ENCODE measurements at places on chromosomes 6 and 20.

DNA sequence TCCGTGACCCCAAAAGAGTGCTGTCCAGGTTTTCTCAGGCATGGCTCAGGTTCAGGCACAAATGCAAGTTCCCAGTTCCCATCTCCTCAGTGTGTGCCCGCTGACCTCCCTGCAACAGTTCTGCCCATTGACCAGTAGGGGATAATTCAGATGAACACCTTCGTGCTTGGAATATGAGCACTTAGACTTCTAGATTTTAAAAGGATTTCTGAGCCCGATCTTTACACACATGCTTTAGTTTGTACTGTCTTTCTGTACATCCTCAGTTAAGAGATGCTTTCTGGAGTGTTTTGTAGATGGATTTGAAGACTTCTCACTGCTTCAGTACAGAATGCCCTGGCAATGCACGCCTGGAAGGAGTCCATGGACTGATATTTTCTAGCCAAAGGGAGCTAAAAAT is 239.6 kb upstream of the PLCB4 start:
- no peak for DNase-seq

DNA sequence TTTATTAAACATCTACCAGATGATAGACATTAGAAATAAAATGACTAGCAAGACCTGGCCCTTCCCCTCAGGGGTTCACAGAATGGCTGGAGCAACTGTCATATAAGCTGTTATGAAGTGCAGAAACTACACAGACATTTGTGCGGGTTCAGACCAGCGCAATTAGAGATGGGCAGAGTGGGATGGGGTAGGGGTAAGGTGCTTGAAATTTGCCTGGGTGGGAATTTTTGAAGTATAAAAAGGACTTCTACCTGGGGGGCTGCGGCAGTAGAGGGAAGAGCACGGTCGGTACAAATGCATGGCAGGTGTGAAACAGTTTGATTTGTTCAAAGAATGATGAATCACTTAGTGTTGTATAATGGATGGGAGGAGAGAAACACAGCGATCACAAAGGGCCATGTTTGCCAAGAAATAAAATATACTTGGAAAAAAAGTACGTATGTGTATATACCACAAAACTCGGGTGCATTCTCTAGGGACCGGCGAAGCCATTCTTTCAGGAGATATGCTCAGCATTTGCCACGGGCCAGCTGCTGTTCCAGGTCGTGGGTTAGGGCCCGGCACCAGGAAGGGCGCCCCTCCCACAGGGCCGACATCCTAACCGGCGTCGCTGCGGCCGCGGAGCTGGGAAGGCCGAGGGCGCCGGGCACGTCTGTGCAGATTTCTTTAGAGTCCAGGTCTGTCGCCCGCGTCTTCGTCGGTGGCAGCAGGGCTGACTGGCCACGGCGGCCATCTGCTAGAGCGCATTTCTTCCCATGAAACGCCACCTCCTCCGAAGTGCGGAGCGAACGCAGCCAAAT is 809 bp upstream of the NOL7 start:
- no peak for DNase-seq

DNA sequence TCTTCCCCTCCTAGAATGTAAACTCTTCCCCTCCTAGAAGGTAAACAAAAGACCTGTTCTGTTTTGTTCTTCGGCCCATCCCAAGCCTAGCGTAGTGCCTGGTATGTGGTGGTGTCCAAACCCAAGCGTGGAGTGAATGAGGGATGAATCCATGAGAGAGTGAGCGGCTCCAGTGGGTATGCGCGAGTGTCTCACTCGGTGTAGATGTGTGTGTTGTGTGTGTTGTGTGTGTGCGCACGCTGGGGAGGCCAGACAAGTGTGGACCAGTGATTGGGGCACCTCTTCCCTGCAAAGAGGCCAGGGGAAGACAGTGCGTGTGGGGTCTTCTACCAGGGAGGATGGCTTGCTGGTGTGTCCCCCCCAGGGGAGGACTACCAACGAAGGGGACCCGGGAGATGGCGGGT is 392 bp upstream of the SLC2A10 start:
- DNase-seq, result no peak

DNA sequence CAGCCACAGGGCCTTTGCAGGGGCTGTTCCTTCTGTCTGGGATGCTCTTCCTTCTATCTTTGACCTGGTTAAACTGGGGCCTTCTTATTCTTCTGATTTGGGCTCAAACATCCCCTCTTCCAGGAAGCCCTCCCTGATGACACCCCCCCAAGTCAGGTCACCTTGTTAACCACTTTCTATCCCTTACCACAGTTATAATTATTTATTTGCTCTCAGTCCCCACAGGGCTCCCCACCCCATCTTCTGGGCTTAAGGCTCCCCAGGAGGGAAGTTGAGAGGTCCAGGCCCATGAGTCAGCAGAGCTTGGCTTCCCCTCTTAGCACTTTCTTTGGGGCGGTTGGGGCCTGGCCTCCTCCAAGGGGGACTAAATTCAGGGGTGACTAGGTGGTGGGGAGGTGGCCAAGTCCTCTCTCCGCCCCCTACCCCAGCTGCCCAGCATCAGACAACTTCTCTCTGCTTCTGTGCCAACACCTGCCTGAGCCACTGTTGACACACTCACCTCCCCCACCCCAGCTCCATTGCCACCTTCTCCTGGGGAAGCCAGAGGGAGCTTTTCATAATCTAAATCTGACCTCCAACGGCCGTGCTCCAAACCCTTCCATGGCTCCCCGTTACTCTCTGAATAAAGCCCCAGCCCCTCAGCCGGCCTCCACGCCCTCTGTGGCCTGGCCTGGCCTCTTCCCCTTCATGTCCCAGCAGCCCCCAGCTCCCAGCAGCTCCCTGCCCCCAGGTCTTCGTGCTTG is 70.0 kb downstream of the CEBPB start:
- no peak for DNase-seq

DNA sequence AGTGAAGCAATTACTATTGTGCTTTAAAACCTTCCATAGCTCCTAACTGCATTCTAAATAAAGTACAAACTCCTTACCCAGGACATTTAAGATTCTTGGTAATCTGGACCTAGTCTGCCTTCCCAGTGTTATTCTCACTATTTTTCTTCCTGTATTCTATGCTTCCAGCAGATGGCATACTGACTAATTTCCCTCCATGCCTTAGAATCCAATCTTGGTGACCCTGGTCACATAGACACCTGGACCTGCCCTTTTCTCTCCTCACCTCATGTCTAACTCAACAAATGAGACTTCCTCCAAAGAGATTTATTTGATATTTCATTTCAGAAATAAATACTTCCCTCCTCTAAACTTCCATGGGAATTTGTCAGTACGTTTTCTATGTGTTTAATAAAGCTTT is 25.8 kb downstream of the ROS1 start:
- DNase-seq, result no peak

DNA sequence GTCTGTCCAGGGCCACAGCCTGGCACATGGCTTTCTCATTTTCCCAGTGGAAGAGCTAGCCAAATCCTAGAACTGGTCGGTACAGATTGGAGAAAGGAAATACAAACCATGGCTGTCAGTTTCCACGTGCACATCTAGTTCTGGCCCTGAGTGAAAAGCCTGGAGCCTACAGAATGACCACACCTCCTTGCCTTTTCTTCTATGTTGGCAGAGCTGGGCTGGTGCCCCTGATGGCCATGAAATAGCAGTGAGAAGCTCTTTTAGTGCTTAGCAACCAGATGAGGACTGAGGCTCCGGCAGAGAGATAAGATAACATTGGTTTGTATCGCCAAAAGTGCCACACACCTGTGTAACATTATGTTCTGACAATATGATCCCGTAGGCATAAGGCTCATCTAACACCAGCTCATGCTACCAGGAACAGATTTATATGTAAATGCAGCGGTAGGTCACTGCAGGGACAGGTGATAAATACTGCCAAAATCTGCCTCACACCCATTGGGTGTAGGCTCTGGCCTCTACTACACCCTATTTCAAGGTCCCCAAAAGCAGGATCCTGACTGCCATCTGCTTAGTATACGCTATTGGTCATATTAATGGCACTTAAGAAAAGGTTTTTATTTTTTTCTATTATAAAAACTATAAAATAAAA is 39.9 kb upstream of the TBC1D7 start:
- no peak for DNase-seq

- DNase-seq, result no peak
These were observed 5.4 kb downstream of the NELFCD start for GRCh38 chr20:58986286-58986967.

DNA sequence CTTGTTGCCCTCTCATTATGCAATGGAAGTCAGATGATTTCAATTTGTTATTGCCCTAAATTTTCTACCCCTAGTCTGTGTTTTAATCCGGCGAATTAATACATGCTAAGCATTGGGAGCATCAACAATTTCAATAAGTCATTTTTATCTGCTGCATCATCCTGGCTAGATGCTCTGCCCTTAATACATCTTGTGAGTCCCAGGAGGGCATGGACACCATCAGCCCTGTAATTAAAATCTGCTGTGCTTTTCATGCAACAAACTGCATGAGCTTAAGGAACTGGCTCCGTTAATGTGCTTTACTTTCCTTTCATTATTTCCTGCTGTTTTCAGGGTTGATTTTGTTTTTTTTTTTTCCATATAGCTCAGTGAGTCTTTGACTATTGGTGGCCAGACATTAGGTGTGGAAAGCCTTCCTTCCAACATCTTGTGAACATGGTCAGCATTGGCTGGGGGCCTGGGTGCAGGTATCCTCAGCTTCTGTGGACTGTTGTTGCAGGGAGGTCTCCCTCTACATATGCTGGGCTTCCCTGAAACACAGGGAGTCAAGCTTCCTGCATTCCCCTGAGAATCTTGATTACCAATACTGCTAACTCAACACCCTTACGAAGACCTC is 8.5 kb upstream of the PBOV1 start:
- DNase-seq, result no peak

DNA sequence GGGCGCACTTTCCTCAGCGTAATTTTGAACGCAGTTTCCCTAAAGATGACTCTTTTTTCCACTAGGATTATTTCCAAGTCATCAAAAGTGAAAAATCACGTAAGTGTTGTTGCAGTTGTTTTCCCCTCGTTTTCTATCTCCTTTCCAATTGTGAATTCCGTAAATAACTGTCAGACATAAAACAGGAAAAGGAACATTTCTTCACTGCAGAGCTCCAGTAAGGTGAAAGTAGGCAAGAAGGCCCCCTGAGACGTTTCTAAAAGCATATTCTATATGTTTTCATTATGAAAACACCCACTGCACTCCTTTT is 17.8 kb downstream of the HIVEP2 start:
- no peak for DNase-seq

- DNase-seq, result no peak
These were observed 438.2 kb downstream of the CD83 start for GRCh38 chr6:14555804-14556203.

DNA sequence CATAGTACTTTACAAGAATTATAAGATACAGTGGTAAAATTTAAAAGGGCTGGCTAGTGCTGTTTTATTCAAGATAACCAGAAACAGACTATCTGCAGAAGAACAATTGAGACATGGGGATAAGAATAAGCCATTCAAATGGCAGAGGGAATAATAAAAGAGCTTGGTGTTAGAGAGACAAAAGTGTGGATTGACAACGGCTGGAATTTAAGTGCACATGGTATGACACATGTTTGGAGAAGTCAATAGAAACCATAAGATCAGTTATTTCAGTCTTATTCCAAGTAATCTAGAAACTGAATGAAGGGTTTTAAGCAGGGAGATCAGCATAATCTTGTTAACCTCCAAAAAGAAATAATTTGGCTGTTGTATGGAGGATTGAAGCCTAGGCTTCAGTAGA is 1205.5 kb upstream of the CITED2 start:
- DNase-seq, result no peak

DNA sequence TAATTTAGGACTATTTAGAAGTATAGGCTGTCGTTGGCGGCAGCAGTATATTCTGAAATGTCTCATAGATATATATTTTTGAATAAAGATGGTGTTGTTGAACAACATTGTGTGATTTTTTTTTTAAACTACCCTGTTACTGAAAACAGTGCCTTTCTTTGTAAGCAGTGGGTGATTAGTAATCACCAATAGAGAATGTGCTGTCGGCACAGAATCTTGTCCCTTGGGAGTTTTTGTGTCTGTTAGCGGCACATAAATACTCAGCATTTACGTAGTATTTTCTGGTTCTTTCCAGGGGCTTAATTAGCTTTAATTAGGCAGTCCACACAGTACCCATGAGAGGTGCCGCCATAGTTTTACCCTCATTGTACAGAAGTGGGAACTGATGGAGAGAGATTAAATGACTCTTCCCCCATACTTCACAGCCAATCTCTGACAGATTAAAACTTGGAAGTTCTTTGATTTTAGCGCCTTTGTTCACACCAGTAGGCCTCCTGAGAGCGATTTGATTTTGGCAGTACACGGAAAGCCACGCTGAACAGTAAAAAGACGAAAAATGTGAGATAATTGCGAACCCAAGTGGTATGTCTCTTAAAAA is 58.8 kb downstream of the RPRD1B start:
- no peak for DNase-seq

GRCh38 chr6:166540631-166541331 is 45.7 kb downstream of the RAMACL start:
- peak; percentile 76 for DNase-seq

DNA sequence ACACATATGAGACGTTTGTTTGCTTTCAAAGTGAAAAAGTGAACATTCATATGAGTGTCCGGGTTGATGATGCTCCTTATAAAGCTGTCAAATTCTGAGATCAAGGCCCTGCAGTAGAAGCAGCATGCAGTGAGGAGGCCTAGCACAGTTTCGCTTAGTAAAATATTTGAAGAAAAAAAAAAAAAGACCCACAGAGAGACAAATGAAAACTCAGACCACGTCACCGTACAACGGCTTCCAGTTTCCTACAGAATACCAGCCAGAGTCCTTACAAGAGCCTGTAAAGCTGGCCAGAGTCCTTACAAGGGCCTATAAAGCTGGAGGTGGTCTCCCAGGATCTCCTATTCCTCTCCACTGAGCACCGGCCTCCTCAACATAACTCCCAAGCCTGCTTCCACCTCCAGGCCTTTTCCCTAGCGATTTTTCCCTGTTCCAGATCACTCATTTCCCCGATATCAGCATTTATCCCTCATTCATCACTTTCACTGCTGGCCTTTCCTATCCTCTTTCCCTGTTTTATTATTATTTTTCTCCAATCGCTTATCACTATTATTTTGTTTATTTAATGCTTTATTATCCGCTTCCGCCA is 1.5 kb upstream of the HMGN4 start:
- DNase-seq, result peak; percentile 50

DNA sequence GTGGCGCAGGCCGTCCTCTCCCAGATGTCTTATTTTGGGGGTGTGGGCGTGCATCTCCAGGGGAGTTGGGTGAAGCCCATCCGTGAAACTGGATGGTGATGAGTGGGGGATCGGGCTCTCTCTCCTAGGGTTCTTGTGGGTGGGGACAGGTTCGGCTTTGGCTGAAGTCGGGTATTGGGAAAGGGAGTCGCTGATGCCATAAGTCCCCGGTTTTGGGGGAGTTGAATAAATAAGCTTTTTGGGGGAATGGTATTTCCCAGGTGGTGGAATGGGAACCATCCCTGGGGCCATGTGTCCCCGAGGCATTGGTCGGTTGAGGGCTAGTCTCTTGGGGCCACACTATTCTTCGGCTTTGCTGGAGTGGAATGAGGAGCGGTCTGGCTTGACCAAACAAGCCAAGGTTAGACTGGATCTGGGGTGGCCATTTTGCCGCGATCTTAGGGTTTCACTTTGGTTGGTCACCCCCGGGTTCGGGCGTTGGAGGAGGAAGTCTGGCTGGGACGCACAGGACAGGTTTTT is 481 bp downstream of the ZNF133 start:
- DNase-seq, result no peak
